T-helper 2 cell (primary cell): ENCODE measurements at places on chromosomes 1 and 21.
A peak's percentile ranks its signal among the peaks of the same experiment; 100 is the strongest.

DNA sequence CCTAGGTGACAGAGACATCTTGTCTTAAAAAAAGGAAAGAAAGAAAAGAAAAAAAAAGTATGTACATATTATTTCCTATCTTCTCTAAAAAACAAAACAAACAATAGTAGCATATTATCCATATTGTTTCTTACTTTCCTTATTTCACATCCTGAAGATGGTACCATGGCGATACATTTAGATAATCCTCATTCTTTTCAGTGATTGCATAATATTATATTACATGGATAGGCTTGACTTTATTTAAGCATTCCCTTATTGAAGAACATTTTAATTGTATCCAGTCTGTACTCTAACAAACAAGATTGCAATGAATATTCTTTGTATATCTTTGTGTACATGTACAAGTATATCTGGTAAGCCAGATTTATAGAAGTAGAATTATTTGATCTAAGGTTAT lies 82.9 kb upstream of the PUM1 start:
- no peak for DNase-seq

DNA sequence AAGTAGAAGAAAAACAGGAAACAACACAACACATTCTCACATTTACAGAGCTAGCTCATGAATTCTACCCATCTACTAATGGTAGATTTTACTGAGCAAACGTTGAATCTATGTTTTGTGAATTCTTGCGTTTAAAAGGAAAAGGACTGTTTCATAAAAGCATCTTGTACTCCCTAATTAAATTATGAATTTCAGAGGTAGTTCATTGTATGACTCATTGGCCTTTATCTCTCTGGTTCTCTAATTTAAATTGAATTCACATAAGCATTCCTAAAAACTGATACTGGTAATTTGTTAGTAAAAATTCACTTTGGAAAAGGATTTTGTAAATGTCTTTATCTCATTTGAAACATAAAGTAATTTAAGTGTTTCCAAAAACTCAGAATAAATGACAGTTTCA lies 687.3 kb downstream of the BRINP3 start:
- no peak for DNase-seq

DNA sequence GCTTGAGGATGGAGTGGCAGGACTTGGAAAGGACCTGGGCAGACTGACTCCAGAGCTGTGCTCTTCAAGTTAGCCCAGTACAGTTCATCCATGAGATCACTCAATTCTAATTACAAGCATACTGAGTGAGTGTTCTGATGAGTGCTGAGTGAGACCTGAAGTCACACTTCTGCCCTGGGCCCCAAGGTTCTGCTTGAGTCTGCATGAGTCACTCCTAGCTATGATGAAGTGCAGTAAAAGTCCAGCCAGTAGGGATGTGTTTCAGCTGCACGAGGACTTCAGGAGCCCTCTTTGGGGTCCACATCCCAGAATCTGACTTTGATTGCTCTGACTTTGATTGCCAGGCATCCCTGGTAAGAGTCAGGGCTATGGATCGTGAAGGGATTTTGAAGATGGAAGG lies 35.8 kb downstream of the PLEKHA6 start:
- DNase-seq: no peak

DNA sequence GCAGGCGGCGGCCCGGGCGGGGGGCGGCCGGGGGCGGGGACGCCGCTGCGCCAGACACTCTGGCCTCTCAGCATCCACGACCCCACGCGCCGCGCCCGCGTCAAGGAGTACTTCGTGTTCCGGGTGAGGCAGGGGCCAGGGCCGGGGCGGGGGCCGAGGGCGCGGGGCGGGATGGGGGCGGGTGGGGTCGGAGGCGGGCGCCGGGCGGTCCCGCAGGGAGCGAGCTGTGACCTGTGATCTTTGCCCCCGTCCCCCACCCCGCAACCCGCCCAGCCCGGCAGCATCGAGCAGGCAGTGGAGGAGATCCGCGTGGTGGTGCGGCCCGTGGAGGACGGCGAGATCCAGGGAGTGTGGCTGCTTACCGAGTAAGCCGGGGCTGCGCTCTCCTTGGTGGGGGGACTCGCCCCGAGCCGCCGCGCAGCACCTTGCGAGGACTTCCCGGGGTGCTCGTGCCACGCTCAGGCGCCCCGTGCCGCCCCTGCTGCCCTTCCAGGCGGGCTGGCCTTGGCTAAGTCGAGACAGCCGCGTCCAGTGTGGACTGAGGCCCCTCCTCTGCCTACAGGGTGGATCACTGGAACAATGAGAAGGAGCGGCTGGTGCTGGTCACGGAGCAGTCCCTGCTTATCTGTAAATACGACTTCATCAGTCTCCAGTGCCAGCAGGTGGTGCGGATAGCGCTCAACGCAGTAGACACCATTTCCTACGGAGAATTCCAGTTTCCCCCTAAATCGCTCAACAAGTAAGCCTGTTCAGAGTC lies 514 bp downstream of the TPRG1L start:
- DNase-seq: no peak

DNA sequence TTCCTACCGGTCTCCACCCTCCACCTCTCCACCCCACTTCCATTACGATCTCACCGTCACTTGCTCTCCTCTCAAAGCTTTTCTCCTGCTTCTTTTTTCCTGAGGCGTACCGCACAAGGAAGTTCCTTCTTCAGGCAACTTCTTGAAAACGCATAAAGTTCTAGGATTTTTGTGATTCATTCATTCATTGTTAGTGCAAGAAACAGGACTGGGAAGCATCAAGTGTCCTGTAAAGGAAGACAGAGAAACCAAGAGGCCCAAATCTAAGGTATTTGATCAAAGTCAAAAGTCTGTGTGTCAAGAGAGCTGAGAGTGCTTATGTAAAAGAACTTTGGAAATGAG lies 1.3 kb upstream of the RCC2 start:
- DNase-seq: no peak

DNA sequence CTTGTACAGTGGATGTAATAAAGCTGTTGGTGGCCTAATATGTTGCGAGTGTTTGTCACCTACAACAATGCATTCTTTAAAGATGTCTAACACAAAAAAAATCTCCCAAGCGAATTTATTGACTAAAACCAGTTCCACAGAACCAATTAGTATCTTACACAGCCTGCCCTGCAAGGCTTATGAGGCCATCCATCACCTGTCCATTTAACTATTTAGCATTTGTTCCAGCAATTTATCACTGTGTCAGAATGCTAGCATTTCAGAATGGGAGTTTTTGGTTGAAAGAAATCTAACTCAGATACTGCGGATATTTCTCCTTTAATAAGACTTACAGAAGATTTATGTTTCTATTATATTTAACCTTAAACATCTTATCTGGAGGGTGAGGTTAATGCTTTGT lies 831.1 kb upstream of the PRMT6 start:
- no peak for DNase-seq

- DNase-seq: no peak
Observed at GRCh38 chr1:82185084-82185483, 384.4 kb downstream of the ADGRL2 start.

DNA sequence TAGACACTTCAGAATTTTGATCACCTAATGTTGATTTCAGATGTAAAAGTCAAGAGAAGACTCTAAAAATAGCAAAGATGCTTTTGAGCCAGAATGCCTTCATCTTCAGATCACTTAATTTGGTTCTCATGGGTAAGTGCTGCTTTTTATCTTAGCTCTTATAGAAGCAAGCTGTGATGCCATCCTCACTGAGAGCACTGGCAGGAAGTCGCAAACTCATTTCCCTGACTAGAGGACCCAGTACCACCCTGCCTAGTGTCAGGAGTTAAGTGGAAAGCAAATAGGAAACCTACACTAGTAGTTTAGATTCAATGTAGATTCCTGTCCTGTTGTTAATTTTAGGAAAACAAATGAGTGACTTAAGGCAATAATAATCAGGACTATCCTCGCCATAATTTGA lies 12.1 kb downstream of the IFNAR2 start:
- DNase-seq: peak; percentile 68

- DNase-seq: no peak
Observed at GRCh38 chr1:48208251-48208650, 14.3 kb upstream of the SLC5A9 start.

GRCh38 chr1:177873238-177873637 lies 96.6 kb downstream of the SEC16B start:
- no peak for DNase-seq

DNA sequence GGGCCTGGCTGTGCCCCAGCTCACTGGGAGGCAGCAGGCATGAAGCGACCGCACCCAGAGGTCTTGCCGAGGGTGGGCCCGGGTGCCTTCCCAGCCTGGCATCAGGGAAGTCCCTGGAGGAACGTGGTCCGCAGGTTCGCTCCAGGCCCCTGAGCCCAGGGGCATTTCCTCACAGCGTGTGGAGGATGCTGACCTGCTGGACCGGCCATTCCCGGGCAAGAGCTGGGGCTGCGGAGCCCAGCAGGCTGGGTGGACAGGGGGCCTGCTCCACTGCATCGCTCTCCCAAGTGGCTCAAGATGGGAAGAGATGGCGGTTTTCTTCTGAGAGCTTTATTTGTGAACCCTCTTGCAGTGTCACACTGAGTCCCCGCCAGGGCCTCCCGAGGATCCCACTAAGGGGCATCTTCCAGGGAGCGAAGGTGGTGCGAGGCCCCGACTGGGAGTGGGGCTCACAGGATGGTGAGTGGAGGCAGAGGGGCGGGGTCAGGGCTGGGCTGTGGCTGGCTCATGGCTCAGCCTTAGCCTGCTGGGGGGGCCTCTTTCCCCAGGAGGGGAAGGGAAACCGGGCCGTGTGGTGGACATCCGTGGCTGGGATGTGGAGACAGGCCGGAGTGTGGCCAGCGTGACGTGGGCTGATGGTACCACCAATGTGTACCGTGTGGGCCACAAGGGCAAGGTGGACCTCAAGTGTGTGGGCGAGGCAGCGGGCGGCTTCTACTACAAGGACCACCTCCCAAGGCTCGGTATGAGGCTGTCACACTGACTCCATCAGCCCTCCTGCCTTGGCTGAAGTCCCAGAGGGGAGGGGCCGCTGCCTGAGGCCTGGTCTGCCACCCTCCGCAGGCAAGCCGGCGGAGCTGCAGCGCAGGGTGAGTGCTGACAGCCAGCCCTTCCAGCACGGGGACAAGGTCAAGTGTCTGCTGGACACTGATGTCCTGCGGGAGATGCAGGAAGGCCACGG lies 7.2 kb upstream of the MMP23B start:
- no peak for DNase-seq

- DNase-seq: no peak
Observed at GRCh38 chr1:232980355-232980978, 30.1 kb downstream of the NTPCR start.

- DNase-seq: no peak
Observed at GRCh38 chr1:64986903-64987871, 20.8 kb upstream of the JAK1 start.

GRCh38 chr1:208303743-208304712 lies 59.8 kb upstream of the PLXNA2 start:
- no peak for DNase-seq

GRCh38 chr1:217554849-217555248 lies 76.0 kb downstream of the GPATCH2 start:
- no peak for DNase-seq

- no peak for DNase-seq
Observed at GRCh38 chr21:38787461-38788274, 18.1 kb upstream of the ETS2 start.

DNA sequence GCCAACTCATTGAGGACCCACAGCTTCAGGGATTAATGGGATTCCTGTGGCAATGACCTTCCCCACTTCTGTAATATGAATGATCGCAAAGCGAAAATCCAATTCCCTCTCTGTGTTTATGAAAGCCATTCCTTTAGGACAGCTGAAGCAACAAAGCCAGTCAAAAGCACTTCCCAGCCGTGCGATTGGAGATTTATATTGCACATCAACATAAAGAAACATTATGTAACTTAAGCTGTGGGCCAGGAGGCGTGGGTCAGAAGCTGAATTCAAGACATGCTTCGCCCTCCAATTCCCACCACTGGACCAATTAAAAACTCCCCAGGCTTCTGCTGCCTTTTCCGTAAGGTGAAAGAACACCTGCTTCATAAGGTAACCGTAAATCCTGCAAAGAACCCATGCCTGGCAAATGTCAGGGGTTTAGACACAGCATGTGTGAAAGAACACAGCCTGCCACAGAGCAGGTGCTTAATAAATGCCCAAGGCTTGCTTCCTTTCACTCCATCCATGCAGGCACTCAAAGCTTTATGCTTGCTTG lies 138.9 kb upstream of the SOD1 start:
- no peak for DNase-seq

DNA sequence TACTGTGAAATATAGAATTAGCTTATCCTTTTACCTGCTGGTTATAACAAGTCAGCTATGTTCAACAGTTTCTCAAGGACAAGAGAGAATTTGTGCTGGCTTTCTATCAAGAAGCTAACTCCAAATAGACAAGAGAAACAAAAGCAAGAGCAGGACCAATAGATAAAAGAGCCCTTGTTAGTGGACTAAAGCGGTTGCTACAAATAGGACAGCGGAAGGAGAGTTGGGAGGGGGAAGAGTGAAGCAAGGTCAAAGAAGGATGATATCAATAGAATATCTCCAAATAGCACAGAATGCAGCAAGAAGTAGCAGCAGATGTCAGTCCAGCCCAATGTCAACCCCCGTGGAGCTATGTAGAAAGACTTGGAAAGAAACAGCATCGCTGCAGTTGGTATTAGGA lies 53.0 kb upstream of the AKT3 start:
- DNase-seq: no peak

GRCh38 chr1:214844319-214844718 lies 238.2 kb upstream of the KCNK2 start:
- DNase-seq: no peak

DNA sequence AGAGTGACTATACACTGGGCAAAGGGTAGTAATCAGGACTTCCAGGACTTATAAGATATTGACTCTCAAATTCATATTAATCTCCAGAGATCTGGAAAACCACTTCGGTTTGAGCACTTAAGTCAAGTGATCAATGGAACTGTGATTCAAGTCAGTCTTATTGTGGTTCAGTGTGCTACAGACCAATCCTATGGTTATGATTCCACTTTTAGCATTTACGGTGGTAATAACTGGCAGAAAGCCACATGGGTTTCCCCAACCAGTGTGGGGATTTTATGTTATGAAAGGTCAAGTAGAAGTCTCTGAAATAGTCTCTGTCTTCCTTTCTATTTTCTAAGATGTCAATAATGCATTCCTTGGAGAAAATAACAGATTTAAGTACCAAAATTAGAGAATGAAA lies 151.3 kb upstream of the NEGR1 start:
- DNase-seq: no peak

DNA sequence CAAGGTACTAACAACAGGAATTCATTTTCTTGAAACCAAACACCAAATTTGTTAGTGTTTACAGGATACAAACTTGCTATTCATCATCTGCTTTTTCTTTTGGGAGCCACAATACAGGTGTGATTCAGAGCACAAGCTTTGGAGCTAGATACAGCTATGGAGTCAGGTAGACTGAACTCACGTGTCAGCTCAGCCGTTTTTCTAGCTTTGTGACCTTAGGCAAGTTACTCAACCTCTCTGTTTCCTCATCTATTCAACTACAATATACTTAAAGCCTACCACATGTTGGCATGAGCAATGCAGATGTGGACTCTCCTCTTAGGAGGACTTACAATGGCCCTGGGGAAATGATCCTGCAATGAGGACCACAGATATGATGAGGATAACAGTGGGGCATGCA lies 6.3 kb downstream of the HTR1D start:
- no peak for DNase-seq

DNA sequence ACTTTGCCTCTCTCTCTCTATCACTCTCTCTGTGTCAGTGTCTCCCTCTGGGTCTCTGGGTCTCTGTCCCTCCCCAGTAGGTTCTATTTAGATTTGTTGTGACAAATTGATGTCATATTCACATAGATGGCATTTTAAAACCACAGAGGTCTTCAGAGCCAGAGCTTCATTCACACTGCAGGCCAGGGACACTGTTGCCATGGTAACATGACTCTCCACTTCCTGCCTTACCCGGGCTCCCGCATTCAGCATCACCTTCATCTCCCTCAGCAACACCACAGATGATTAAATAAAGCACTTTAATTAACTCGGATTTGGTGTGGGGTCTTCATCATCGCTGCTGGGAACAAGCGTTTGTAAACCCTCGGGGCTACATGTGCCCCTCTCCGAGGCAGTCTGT lies 132.6 kb downstream of the ETS2 start:
- peak; percentile 94 for DNase-seq
